ENCODE measurements at places on chromosomes 2 and 18.

DNA sequence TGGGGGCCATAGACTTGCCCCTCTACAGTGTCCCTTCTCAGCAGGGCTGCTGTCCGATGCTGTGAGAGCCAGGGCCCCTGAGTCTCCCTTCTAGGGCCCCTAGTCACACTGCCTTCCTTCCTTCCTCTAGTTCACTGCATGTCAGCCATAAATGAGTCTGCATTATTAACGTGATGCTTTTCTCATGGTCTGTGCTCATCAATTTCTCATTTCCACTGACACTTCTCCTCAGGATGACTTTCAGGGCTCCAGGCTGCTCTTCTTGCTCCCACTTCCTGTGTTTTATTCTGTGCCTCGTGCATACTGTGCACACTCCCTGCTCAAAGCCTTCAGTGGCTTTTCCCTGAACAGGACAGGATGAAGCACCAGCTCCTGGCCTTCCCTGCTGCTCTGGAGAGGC lies 146.5 kb downstream of the FAM210A start:
- no peak for DNase-seq

GRCh38 chr2:203934041-203934492 lies 2.5 kb upstream of the ICOS start:
- no peak for DNase-seq

DNA sequence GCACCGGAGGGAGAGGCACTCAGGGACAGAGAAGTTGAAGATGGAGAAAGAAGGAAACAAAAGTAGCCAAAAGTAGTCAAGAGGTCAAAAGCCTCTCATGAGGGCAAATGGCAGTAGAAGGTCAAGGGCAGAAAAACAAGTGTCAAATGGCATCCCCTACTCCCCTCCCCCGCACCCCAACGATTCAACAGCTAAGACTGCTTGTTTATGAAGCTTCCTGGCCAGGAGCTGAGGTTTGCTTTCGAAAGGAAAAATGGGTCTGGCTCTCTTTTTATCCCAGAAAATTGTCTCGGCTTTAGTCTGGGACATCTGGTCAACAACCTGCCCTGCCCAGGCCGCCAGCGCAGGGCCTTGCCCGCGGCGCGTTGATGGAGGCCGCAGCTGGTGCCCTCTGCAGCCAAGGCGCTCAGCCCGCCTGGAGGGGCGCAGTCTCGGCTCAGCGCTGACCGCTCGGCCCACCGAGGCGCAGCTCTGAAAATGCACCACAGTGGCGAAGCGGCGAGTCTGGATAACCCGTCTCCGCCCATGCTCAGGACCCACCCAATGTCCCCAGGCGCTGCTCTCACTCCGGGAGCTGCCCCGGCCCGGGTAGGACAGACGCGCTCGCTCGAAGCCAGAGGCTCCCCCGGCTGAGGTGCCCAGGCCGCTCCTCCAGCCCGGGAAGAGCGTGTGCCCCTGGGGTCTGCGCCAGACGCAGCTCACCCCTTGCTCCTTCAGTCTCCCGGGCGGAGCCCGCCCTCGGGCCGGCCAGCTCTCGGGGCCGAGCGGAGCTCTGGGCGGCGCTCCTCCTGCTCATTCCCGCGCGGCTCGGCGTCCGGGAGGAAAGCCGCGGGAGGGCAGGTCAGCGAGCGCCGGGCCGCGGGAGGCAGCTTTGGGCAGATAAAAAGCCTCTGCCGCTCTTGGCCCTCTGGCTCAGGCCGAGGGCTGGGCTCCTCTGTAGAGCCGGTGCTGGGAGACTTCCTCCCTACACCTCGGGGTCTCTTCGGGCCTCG lies 1.8 kb upstream of the TBR1 start:
- no peak for DNase-seq

- DNase-seq: no peak
Measured at GRCh38 chr2:32976409-32977063, 29.8 kb downstream of the LTBP1 start.

- DNase-seq: no peak
Measured at GRCh38 chr2:42309366-42309765, 51.7 kb downstream of the COX7A2L start.

DNA sequence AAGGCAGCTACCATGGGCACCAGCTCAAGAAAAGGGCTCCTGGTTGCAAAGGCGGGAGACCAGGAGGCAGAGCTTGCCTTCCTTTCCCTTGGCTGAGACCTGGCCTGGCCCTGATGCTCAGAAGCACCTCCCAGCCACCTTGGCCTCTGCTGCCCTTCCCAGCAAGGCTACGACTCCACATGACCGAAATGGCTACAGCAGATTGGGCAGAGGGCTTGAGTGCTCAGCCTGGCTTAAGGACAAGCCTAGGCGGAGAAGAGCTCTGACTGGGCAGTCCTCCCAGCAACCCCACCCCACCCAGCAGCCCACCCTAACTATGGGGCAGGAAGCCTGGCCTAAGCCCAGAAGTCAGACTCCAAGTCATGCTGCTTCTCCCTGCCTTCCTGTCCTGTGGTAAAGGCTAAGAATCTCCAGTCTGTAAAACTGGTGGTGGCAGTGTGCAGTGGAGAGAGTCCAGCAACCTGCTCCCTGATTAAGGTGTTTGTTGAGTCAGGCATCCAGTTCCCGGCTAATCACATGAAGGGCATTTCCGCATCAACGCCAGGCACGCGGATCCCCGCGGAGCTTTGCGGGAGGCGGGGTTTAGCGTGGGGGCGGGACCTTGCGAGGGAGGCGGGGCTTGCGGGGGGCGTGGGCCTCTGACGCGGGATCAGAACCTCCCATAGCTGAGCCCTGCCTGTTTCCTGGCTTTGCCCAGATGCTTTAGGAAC lies 256.0 kb downstream of the BCL11A start:
- no peak for DNase-seq

GRCh38 chr2:59177748-59178147 lies 936.6 kb upstream of the FANCL start:
- DNase-seq: no peak

DNA sequence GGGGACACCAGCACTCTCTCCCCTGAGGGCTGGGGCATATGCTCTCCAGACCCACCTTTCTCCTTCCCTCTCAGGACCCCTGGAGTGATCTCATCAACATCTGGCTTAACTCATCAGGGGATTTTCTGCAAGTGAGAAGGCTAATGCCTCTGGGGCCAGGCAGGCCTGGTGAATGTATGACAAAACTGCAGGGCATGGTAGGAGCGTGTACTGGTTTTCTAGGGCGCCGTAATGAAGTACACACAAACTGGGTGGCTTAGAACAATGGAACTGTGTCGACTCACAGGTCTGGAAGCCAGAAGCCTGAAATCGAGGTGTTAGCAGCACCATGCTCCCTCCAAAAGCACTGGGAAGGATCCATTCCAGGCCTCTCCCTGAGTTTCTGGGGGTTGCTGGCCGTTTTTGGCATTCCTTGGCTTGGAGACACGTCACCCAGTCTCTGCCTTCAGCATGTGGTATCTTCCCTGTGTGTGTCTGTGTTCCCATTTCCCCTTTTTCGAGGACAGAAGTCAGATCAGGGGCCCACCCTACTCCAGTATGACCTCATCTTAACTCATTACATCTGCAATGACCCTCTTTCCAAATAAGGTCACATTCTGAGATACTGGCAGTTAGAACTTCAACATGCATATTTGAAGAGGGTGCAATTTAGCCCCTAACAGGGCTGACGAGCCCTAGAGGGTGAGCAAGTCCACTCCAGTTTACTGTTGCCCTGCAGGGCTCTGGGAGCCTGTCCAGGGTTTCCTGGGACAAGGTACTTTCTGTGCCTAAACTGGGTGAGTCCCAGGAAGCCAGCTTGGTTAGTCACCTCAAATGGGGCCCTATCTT lies 45.5 kb upstream of the CAB39 start:
- DNase-seq: no peak

DNA sequence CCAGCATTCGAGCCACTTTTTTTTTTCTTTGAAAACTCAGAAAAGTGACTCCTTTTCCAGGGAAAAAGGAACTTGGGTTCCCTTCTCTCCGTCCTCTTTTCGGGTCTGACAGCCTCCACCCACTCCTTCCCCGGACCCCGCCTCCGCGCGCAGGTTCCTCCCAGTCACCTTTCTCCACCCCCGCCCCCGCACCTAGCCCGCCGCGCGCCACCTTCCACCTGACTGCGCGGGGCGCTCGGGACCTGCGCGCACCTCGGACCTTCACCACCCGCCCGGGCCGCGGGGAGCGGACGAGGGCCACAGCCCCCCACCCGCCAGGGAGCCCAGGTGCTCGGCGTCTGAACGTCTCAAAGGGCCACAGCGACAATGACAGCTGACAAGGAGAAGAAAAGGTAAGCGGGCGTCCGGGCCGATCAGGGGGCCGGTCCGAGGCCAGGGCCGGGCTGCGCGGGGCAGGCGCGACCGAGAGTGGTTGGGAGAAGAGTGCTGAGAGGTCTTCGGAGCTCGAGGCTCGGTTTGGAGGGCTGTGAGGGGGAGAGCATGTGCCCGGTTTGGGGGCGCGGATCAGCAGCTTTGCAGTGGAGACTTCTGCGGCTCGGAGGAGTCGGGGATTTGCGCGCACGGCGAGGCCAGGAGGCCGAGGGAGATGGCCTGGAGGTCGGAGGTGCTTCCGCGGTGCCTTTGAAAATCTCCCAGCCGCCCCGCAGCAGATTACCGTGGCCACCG lies 502 bp downstream of the EPAS1 start:
- no peak for DNase-seq

- DNase-seq: no peak
Measured at GRCh38 chr2:228401065-228401912, 219.8 kb upstream of the SPHKAP start.

DNA sequence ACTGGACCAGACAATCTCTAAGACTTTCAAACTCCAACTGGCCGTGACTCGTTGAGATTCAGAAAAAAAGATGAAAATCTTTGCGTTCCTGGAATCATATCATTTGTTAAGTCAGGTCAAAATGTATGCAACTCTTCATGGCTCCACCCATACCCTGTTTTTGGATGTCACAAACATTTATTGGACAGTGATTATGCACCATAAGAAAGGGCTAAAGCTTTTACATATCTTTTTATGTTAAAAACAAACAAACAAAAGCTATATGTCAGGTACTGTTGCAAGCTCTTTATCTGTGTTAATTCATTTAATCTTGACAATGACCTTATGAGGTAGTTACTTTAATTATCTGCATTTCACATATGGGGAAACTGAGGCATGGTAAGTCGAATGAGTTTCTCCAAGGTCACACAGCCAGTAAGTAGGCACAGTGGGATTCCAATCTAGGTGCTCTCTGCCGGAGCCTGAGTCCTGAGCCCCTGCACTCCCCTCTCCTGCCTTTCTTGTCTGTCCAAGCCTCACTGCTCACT lies 145.7 kb upstream of the MYCN start:
- no peak for DNase-seq

GRCh38 chr2:58794103-58794502 lies 553.0 kb upstream of the FANCL start:
- no peak for DNase-seq

DNA sequence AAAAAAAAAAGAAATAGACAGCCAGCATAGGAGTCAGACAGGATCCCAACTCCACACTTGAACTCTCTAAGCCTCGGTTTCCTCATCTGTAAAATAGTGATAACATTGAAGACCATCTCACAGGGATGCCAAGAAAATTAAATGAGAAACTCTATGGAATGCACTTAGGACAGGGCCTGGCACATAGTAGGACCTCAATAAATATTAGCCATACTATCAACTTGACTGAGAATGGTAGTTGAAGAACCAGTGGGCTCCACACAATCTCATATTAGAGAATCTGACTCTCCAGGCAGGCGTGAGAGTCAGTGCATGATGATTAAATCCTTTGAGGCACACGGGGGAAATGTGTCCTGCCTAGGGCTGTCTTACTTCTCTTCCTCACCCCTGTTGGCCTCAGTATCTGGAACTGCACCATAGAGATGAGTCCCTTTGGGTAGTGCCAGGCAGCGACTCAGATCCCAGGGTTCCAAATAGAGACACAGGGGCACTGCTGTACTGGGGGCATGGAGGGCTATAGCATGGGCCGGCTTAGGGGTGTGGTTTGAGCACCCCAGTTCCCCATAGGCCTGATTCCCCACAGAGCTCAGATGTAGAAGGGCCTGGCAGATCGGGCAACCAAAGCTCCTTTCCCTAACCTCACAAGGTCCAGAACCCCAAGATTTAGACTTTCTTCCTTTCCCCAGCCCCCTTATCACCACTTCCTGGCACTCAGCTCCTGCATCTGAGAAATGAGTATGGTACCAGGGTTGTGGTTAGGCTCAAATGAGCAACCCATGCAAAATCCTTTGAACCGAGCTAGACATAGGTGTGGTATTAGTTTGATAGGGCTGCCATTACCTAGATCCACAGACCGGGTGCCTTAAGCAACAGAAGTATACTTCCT lies 51.3 kb upstream of the CAB39 start:
- no peak for DNase-seq

GRCh38 chr18:668260-668659 lies 10.8 kb downstream of the TYMS start:
- no peak for DNase-seq

- DNase-seq: no peak
Measured at GRCh38 chr18:51578406-51578980, 381.0 kb upstream of the MEX3C start.

GRCh38 chr18:71125581-71125980 lies 836.7 kb downstream of the SOCS6 start:
- DNase-seq: no peak

DNA sequence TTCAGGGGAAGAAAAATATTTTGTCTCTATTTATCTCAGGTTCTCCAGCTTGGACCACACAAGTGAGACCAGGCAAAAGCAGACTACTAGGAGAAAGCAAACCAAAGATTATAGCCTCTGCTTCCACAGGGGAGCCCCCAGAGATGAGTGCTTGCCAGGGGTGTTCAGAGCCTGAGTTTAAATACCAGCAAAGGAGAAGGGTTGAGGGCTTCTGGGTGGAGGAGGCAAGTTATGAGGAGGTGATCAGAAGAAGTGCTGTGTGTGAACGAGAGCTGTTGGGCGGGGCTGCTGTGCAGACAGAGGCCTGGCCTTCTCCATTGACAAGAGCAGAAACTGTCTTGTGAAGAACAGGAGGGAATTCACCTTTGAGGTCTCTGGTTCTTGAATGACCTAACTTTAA lies 32.8 kb upstream of the PXDN start:
- no peak for DNase-seq

DNA sequence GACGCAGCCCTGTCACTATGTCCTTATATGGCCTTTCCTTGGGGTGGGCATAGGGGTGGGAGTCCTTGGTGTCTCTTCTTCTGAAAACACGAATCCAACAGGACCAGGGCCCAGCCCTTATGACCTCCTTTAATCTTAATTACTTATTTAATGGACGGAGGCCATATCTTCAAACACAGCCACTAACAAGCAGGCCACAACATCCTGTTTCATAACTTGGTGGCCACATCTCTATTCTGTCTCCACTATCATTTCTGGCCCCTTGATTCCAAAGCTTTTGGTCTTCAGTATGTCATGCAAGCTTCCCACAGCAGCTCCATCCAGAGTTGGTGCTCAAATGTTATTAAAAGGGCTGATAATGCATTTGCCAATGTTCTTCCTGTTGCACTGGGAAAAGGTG lies 287.3 kb upstream of the SMIM21 start:
- DNase-seq: no peak

DNA sequence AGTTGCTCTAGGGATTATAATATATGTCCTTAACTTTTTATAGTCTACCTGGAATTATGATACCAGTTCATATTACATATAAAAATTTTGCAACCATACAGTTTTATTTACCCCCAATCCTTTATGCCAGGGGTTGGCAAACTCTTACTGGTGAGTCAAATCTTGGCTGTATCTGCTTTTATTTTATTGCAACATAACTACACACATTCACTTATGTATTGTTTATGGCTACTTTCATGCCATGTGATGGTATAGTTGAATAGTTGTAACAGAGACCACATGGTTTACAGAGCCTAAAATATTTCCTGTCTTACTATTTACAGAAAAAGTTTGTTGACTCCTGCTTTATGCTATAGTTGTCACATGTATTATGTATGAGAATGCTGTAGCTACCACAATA lies 25.8 kb upstream of the DLX2 start:
- DNase-seq: no peak

GRCh38 chr18:55240978-55241377 lies 281.7 kb upstream of the CCDC68 start:
- DNase-seq: no peak

Data from amniotic stem cell (primary cell).